Spleen (tissue), 13 donors: ENCODE measurements at places on chromosomes 2 and 18. TPM values are rescaled to one million over a fixed set of nuclear protein-coding genes. Genes with fewer than 3 reads are reported as not detected.

CDH2 gene
- 25.7 TPM for total RNA-seq

THSD7B gene
- 0.09 TPM for total RNA-seq

DES gene
- 8.3 TPM for total RNA-seq

NEUROD1 gene
- not detected for total RNA-seq

GALNT14 gene
- total RNA-seq = 18.5 TPM

PSD4 gene
- 154 TPM for total RNA-seq
